Effector memory CD4-positive, alpha-beta T cell (primary cell): ENCODE measurements at places on chromosomes 5 and 9.

DNA sequence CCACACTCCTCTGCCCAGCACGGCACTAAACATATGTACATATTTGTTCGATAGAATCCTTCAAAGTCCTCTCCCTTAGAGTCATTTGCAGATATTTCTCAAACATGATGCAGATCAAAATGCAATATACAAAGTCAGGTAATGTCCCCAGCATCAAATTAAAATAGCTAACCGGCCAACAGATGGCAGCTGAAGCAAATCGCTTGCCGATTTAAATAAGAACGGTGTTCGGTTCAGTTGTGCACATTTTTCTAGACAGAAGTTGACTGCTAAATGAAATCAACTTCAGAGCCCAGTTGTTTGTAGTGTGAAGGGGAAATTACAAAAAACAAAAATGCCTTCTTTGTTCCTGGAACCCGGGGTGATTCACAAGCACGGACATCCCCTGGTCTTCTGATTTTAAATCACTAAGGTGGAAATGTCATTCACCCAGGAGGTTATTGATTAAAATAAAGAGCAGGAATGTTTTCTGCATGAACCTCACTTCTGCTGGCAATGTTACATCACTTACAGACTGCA is 219.2 kb downstream of the EBF1 start:
- DNase-seq: no peak

- no peak for DNase-seq
Observed at GRCh38 chr5:163505049-163505367, 411 bp upstream of the MAT2B start.

- no peak for DNase-seq
Observed at GRCh38 chr9:124256517-124257069, 1.2 kb upstream of the NEK6 start.

DNA sequence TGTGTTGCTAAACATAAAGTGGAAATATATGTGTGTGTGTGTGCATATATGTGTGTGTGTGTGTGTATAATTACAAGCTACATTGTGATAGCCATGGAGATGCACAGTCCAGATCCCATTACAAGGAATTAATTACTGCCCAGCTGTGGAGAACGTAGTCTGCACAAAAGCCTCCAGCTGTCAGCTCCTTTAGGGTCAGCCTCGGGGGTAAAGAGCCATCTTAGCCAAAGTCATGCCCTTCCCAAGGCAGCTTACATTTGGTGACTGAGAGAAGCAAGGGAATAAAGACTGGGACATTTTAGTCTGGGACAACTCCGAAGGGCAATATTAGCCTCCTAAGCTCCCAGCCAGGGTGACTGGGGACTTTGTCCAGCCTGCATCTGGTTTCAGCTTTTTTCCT is 21.9 kb upstream of the FOCAD start:
- no peak for DNase-seq

DNA sequence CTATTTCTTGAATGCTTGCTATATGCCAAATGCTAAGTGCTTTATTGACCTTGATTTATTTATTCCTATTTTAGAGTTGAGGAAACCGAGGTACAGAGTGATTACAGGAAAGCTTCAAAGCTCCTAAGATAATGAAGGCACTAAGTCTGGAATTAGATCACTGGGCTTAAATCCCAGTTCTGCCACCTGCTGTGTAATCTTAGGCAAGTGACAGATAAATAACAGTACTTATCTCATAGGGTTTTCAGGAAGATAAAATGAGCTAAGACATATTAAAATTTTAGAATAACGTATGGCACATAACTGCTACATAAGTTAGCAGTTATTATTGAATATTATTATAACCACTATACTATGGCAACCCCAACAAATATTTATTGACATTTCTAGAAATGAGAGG is 843.8 kb downstream of the DTWD2 start:
- no peak for DNase-seq

DNA sequence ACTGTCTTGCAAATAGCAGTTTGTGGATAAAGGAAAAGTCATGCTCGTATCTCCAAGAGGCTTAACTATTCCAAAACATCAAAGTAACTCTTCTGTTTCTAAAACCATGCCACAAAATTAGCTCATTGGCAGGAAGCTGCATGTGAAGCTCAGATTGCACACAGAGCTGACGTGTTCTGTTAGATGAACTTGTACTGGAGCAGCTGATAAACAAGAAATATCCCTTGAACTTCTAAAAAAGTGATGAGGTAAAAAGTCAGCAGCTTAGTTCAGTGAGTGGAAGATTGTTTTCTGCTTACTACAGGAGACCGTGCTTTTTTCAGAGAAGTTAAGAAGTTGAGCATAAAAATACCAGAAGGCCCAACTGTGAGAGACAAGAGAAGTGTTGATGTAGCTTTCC is 113.2 kb downstream of the SLC12A2 start:
- DNase-seq: no peak

GRCh38 chr5:6708814-6709213 is 4.4 kb upstream of the TENT4A start:
- DNase-seq: no peak
